ENCODE measurements at places on chromosomes 5 and 9.
A peak's percentile ranks its signal among the peaks of the same experiment; 100 is the strongest.

GRCh38 chr5:63686938-63687337, 275.3 kb downstream of the HTR1A start:
- DNase-seq = no peak

- no peak for DNase-seq
Measured at GRCh38 chr5:138629392-138629791, 54.2 kb upstream of the HSPA9 start.

GRCh38 chr5:945691-946551, 53.2 kb downstream of the TRIP13 start:
- no peak for DNase-seq

DNA sequence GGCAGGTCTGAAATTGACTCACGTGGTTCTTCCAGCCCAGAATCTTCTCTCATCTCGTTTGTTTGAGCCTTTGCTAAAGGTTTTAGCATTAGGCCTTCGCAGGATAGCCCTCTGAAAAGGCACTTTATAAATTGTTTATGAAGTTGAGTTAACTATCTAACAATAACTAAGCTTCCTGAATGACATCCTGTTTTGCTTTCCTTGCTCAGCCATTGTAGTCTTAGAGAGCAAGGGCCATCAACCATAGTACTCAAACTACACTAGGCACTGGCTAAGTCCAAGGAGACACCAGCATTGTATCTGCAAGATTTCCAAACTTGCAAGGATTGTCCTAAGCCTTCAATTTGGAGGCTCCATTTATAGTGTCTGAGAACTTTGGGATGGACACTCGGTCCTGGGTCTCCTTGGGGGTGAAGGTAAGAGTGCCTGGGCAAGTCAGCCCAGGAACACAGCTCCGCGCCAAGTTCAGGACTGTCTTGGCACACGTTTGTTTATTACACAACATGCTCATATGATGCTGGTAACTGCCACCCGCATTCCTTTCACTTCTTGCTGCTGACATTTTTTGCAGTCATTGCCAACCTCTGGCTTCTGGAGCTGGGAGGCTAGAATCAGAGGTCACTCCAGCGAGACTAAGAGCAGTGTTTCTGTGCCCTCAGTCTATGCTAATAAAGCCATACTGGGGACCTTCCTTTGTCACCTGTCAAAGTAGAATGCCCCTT, 151.1 kb downstream of the ESM1 start:
- no peak for DNase-seq

DNA sequence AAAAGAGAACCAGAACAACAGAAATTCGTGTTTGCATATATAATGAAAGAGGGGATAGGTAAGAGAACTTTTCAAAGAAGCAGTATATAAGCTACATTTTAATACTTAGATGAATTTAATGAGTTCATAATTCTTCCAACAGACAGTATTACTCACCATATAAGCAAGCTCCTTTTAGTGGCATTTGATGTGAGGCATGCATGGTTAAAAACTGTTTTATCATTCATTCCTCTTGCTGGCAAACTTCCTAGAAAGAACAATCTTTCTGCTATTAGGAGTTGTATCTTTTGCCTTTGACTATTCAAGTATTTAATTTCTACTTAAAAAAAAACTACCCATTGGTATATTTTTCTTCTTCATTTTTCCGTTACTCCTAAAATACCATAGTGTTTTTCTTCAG, 65.7 kb upstream of the EIF4EBP3 start:
- no peak for DNase-seq

- DNase-seq = no peak
Measured at GRCh38 chr5:60352992-60353599, 346.9 kb downstream of the DEPDC1B start.

- DNase-seq = no peak
Measured at GRCh38 chr9:135302329-135303279, 177.0 kb upstream of the PPP1R26 start.

GRCh38 chr5:35038891-35039290, 8.9 kb downstream of the AGXT2 start:
- DNase-seq = no peak

- DNase-seq = no peak
Measured at GRCh38 chr5:20610681-20611080, 622.7 kb upstream of the CDH18 start.

DNA sequence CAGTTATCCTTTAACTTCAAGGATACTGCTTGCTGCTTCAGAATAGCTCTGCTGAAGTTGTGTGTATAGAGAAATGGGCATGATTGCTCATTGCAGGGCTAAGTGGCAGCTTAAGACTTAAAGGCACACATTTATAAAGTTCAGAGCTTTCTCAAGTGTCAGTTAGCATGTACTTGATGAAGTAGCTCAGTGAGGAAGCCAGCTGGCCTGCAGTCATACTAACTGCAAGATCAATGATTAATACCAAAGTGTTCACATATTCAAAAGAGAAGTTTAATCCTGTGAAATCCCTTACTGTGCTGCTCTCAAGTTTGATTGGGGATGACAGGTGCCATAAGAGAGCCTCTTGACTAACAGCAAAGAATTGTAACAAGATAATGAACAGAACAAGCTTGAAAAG, 483.4 kb upstream of the NUDT12 start:
- peak; percentile 13 for DNase-seq

- no peak for DNase-seq
Measured at GRCh38 chr5:150392680-150393079, 20.0 kb downstream of the CD74 start.

GRCh38 chr5:71471193-71471592, 15.7 kb downstream of the BDP1 start:
- DNase-seq = no peak

DNA sequence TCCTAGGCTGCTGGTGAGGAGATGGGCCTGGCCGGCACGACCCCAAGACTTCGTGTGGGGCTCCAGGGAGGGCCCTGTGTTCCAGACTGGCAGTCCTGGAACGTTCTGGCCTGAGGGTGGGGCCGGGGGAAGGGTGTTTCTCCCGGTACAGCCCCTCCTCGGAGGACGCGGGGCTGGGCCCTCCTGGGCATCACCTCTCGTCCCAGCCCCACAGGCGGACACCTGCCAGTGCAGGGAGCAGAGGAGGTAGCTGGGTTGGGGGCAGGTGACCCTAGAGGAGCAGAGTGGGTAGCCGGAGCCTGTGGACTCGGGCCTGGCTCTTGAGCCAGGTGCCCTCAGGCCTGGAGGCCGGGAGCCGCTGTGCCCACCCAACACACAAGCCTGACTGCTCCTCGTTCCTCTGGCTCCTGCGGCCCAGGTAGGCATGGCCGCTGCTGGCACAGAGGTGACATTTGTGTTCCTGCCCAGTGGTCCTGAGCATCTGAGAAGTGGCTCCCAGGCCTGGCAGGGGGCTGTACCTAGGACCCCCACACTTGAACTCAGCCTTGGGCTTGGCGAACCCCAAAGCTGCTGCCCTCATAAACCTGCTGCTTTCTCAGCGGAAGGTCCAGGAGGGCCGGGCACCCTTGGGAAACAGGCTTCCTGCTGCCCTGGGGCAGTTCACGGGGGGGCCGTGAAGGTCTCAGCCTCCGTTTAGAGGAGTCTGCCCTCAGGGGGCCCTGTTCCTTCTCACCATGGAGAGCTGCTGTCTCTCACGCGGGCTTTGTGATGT, 817 bp downstream of the SLC6A19 start:
- no peak for DNase-seq

DNA sequence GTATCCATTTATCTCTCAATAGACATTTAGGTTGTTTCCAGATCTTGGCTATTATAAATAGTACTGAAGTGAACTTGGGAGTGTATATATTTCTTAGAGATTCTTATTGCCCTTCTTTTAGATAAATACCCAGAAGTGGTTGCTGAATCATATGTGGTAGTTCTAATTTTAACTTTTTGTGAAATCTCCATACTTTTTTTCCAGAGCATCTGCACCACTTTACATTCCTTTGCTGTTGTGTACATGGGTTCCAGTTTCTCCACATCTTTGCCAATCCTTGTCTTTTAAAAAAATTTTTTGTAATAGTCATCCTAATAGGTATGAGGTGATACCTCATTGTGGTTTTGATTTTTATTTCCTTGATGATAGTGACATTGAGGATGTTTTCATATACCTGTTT, 303.7 kb downstream of the CCDC171 start:
- no peak for DNase-seq

GRCh38 chr9:79193501-79194223, 378.1 kb upstream of the TLE4 start:
- DNase-seq = no peak

DNA sequence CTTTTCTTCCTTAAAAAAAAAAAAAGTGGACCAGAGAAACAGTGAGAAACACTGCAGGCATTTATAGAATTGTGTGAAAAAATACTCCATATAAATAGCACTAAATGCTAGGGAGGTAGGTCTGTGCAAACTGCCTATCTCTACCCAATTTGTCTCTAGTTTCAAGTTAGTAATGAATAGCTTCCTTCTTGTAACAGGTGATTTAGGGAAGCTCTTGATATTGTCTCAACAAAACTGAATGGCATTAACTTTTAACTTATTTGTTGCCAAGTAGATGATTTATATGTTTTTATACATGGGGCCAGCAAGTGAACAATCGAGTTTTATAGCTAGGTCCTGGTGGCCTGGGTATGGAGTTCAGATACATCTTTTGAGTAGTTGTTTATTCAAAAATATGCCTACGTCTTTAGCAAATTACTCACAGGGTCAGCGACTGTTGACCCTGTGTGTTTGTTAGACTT, 283.6 kb downstream of the NR3C1 start:
- no peak for DNase-seq

DNA sequence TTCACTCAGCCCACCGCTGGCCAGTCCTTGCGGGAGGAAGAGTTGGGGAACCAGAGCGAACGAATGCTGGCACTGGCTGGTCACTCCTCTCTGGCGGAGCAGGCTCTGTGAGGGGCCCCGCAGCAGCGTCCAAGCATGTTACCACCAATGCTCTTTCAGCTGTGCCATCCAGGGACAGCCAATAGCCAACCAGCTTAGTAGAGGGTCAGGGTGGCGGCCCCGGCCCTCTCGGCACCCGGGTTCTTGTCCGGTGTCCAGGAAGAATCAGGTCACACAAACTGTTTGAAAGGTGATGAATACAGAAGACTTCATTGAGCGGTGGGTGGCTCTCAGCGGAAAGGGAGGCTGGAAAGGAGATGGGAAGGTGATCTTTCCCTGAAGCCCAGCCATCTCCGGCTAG, 135.3 kb downstream of the EGFLAM start:
- no peak for DNase-seq

- no peak for DNase-seq
Measured at GRCh38 chr9:113389451-113389850, 11.6 kb downstream of the ALAD start.

GRCh38 chr5:90279091-90279490, 130.5 kb downstream of the CETN3 start:
- no peak for DNase-seq

- DNase-seq = no peak
Measured at GRCh38 chr9:98609646-98610045, 99.1 kb downstream of the GABBR2 start.

DNA sequence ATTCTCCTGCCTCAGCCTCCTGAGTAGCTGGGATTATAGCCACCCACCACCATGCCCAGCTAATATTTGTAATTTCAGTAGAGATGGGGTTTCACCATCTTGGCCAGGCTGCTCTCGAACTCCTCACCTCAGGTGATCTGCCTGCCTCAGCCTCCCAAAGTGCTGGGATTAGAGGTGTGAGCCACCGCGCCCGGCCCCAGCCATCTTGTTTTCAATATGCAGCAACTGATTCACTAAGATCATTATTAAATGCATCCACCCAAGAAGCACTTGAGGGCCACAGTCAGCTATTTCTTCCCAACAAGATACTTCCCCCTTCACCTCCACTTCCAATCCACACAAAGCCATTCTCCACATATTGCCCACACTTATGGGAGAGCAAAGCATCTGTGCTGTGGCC, 115.8 kb downstream of the BNC2 start:
- DNase-seq = no peak

GRCh38 chr5:757931-758697, 26.4 kb downstream of the ZDHHC11B start:
- DNase-seq = no peak

DNA sequence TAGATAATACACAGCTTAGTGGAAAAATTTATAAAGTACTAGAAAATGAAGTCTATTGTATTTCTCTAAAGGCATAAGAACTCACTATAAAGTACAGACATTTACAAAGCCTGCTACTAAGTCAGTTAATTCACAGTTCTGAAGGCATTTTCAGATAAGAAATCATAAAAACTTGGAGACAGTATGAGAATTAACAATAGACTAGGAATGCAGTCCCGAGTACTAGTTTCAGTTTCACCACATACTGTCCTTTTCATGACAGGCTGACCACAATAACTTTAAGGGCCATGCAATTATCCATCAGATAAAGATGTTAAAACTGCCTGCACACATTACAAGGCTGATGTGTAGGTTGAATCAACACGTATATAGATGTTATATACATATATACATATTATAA, 362.6 kb upstream of the SMC2 start:
- DNase-seq = no peak

GRCh38 chr9:131001021-131001420, 8.0 kb upstream of the LAMC3 start:
- DNase-seq = no peak

- DNase-seq = no peak
Measured at GRCh38 chr5:91898019-91898418, 514.9 kb upstream of the ARRDC3 start.

DNA sequence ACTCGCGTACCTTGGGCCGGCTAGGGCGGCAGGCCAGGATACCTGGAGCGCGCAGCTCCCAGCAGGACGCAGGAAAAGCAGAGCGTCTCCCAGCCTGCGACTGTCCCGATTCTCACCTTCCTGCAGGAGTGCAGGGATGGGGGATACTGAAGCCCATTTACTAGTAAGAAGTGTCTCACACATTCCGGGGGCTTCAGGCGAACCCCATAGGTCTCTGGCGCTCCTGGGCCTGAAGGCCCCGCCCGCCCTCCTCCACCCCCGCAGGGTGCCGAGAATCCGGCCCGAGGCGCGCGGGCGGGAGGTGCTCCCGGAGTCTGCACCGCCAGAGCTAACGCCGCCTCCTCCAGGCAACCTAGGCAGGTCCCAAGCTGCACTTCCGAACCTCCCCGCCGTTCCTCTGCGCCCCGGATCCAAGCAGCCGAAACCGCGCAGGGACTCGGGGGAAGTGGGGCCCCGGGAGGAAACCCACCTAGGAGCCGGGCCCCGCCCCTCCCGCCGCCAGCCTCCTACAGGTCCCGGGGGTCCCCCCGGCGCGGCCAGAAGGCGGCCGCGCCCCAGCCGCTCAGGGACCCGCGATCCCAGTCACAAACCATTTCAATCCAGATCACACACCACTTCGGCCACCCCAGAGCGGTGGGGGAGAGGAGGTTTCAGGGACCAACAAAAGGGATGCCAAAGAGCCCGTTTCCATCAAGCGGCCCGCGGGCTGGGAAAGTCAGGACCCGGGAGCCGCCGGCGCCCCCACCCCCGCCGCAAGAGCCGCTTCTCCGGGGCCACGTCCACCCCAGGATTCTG, 1.2 kb downstream of the ROR2 start:
- DNase-seq = no peak

- DNase-seq = no peak
Measured at GRCh38 chr5:159322180-159322579, 8.1 kb downstream of the IL12B start.
